ENCODE measurements at places on chromosomes 13 and 19. TPM values are rescaled to one million over a fixed set of nuclear protein-coding genes. Genes with fewer than 3 reads are reported as not detected.
A peak's percentile ranks its signal among the peaks of the same experiment; 100 is the strongest.

GRIN2D gene
- 0.71 TPM for polyA plus RNA-seq

DNA sequence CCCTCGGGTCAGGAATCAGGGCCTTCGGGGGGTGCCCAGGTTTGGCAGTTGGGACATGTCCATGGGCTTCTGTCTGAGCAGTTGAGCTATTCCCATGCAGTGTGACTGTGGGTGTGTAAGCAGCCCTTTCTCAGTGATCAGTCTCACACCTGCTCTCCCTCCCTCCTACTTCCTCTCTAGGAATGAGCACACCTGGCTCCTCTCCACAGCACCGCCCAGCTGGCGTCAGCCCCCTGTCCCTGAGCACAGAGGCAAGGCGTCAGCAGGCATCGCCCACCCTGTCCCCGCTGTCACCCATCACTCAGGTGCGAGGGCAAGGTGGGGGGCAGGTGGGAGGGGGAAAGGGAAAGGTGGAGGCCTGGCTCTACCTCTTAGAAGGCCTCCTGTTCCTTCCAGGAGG, 25.9 kb downstream of the COMP start:
- DNase-seq: no peak

- no peak for DNase-seq
Measured at GRCh38 chr19:3826163-3826562, 40.0 kb upstream of the MATK start.

PSG11 gene
- not detected for polyA plus RNA-seq

ZNF787 gene
- 22.7 TPM for polyA plus RNA-seq

ZNF350 gene
- polyA plus RNA-seq: 23.1 TPM

GZMM gene
- 0.36 TPM for polyA plus RNA-seq

DNA sequence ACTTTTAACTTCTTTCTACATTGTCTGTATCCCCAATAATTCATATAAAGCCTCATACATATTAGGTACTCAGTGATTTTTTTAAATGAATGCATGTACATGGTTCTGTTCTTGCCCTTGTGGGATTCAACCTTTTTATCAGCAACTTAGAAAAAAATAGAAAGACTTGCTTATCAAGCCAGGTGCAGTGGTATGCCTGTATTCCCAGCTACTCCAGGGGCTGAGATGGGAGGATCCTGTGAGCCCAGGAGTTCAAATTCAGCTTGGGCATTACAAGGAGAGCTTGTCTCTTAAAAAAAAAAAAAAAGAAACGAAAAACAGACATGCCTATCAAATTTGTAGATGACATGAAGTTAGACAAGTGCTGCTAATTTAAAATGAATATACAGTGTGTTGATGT, 54.2 kb upstream of the MYCBP2 start:
- DNase-seq: no peak

DNA sequence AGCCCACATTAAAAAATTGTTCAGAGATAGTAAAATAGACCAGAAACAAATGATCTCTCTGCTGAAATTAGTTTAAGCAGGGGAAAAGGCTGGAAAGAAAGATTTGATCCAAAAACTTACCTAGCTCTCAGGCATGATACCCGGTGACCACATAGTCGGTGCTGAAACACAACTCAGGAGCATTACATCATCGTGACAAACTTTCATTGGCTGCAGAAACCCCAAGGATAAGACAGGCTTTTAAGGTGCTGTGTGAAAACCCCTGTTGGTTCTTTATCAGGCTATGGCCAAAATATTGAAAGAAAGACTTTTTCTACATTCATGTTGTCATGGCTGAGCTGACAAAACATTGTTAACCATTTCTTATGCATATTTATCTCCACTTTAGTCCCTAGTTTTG, 171.7 kb upstream of the KLF12 start:
- no peak for DNase-seq

DNA sequence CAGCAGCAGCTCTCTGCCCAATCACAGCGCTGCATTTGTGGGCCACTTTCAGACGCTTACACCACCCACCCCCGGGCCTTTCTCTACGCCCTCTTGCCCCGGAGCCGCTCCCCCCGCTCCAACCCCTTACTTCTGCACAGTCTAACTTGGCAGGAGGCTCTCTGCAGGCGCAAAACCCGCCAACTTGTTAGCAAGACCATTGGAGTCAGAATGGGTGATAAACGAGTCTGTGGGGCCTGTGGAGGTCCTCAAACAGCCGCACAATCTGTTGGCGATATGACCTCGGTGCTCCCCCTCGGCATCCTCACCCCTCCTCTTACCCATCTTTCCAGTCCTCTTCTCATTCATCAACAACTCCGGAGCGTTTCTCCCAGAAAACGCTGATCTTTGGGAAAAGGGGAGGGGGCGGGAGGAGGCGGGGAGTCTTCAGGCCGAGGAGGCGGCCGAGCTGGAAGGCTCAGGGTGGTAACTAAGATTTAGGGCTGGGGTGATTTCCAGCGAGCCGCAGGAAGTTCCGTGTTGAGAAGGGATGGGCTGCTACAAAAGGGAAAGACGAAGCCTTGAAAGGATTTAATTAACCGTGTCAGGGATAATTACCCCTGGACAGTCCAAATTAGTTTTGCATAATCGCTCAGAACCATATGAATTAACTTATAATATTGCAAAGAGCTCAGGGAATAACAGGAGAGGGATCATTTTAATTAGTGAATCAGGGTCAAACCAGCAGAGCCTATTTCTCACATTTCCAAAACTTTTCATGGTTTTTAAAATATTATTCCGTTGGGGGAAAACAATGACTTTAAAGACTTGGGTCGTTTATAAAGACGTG, 4.1 kb downstream of the SOX21 start:
- no peak for DNase-seq

DNA sequence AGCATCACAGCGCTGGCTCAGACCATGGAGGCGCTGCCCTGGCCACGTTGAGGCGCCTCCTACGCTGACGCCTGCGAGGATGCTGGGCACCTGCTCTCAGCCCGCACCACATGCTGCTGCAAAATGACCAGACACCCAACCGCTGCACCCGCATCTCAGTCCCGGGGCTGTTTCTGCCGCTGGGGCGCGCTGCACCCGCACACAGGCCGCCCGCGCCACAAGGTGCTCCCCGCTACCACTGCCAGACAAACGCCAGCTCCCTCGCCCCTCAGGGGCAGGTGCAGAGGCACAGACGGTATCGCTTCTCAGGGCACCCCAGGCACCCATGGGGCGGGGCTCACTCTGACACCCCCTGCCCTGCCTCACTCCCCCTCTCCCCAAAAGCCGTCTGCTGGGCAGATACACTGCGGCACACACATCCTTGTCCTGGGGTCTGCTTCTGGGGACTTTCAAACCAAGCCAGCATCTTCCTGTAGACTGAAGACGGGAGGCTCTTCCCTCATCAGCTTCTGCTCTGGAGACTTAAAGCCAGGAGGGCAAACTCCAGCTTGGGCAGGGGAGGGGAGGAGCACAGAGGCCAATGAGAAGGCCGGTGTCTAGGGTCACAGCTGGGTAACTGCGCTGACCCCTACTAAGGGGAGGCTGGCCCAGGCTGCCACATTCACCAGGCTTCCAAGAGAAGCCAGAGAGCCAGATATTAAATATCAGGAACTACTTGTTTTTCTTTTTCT, 16.3 kb downstream of the CHERP start:
- DNase-seq: no peak

DNA sequence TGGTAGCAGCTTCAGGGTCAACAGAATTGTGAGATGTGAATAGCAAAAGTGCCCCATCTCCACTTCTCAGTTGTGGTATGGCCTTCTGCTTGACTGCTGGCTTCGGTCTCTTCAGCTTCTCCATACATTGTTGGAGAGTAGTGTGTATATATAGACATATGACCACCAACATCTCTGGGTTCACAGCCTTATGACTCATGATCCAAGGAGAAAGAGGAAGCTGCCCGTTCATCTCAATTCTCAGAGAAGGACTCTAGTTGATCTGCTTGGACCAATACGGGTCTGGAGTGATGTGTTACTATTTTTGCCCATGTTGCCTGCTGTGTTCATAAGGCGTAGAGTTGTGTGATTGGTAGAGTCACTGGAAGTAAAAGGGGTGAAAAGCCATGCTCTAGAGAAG, 3.6 kb upstream of the COMMD6 start:
- no peak for DNase-seq

MCOLN1 gene
- polyA plus RNA-seq: 18.5 TPM

PDE4A gene
- polyA plus RNA-seq: 2.6 TPM

SMIM44 gene
- polyA plus RNA-seq: 0.47 TPM

- no peak for DNase-seq
Measured at GRCh38 chr13:51849145-51850101, 4.4 kb upstream of the TMEM272 start.

DNA sequence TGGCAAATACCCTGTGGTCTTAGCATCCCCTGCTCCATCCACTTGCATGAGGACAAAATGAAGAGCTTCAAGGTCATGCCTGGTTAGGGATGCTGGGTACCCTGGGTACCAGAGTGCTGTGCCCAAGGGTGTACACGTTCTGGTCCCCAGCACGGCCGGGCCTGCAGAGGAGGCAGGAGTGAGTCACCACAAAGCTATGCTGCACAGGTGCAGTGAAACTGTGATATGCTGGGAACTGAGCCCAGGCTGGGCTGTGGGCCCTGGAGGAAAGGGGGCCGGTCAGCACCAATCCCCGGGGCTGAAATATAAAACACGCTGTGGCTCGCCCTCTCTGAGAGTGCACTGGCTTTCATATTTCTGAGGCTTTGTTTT, 95.1 kb downstream of the TSHZ3 start:
- DNase-seq: no peak

DNA sequence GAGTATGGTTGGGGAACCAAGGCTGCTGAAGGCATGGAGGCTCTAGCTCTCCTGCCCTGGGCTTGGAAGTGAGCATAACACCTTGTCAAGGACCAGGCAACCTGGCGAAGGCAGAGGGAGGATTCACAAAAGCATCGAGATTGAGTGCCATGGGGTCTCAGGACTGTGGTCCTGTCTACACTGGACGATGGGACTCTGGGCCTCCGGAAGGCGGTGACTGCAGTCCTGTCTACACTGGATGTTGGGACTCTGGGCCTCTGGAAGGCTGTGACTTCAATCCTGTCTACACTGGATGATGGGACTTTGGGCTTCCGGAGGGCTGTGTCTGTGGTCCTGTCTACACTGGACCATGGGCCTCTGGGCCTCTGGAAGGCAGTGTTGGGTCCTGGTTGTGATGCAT, 290.4 kb downstream of the TEX29 start:
- no peak for DNase-seq

DNA sequence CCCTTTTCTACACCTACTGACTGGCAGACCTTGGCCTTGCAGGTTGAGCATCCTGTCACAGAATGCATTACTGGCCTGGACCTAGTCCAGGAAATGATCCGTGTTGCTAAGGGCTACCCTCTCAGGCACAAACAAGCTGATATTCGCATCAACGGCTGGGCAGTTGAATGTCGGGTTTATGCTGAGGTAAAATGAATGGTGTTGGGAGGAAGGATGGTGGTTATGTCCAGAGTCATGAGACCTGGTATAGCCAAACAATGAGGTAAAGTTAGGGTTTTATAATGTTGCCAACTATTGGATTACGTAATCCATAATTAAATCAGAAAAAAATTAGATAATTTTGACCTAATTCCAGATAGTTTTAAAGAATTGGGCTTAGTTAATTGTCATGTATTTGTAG, 212.5 kb downstream of the PCCA start:
- DNase-seq: no peak

NLRP11 gene
- polyA plus RNA-seq: 0.27 TPM

GJB2 gene
- 4.5 TPM for polyA plus RNA-seq

ANKRD24 gene
- 1.7 TPM for polyA plus RNA-seq

ZNF443 gene
- 11.0 TPM for polyA plus RNA-seq

HOOK2 gene
- polyA plus RNA-seq: 81.1 TPM

- DNase-seq: no peak
Measured at GRCh38 chr13:41942462-41943094, 18.3 kb downstream of the VWA8 start.

DNA sequence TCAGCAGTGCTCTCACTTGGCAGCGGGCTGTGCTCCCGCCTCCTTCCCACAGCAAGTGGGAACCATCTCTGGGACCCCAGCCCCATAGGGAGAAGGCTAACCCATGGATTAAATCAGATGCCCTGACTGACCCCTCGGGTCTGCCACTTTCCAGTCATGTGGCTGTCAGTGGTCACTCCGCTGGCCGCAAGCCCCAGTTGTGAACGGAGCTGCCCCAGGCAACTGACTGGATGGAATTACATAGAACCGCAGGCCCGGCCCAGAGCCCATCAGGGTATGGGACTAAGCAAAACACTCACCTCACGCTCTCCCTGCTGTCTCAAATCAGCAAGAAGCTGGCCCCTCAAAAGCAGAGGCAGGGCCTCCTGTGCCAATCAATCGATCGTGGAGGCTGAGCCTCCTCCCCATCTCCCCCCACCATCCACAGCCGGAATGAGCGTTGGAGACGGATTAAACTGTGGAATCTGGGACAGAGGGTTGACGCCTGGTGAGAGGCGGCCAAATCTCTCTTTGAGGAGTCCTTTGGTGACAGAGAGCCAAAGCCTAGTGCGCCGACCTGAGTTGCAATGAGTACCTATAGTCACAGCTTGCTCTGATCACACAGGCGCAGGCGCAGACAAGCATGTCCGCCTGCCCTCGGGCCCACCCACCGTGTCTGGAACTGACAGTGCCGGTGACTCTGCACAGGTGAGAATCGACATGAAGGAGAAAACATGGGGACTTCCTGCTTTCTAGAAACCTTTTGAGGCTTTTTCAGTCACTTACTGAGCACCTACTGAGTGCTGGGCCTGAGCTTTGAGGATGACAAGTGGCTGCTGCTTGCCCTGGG, 38.7 kb downstream of the PBX4 start:
- no peak for DNase-seq

PLIN4 gene
- polyA plus RNA-seq: 1.4 TPM

ATP5F1D gene
- polyA plus RNA-seq: 119 TPM

DNA sequence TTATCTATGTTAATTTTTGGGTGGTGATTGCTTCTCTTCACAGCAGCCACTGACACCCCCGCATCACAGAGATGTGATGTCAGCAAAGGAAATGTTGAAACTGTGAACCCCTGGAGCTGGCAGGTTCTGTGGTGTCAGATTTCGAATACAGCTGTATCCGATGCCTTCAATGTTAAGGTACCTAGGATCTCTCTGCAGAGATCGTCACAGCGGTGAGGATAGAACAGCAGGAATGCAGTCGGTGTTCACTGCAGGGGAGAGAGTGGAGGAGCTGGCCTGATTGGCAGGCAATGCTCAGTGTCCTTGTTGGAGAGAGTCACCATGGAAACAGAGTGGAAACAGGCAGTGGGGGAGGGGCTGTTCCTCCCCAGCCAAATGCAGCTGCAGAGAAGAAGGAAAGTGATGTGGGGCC, 79.5 kb upstream of the ZNF835 start:
- peak; percentile 76 for DNase-seq

GRCh38 chr13:66424422-66424821, 805.7 kb downstream of the PCDH9 start:
- no peak for DNase-seq

All from renal pelvis (tissue), 12 donors.